ENCODE measurements at places on chromosomes 7 and 10.

DNA sequence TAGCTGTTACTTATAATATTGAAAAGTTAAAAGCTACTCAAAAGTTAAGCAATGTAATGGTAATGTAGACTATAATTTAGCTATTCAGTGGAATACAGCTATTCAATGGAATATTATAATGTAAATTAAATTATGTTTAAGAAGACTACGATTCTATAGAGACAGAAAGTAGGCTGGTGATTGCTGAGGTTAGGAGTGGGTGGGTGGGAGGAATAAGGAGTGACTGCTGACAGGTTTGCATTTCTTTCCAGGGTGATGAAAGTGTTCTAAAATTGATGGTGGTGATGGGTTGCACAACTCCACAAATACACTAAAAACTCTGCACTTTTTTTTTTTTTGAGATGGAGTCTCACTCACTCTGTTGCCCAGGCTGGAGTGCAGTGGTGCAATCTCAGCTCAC, 21.4 kb downstream of the DENND2A start:
- no peak for ATAC-seq

DNA sequence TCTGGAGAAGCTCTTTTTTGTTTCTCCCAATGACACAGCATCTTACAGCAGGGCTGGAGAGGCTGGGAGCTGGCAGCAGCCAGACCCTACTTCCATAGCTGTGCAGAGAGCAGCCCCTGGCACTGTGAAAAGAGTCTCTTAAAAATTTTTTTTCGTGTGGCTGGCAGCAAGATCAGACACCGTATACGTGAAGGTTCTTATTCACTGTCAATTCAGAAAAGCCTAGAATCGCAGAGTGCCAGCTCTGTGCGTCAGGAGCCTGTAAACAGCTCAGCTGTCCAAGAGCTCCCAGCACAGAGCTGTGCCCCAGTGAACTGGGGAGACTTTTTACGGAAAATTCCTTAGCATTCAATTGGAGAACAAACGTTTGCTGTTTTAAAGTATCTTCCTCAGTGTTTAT, 6.5 kb downstream of the BAG3 start:
- ATAC-seq, result no peak

- no peak for ATAC-seq
Measured at GRCh38 chr10:90977855-90978486, 57.1 kb upstream of the ANKRD1 start.

- no peak for ATAC-seq
Measured at GRCh38 chr10:70722820-70723424, 50.6 kb downstream of the ADAMTS14 start.

DNA sequence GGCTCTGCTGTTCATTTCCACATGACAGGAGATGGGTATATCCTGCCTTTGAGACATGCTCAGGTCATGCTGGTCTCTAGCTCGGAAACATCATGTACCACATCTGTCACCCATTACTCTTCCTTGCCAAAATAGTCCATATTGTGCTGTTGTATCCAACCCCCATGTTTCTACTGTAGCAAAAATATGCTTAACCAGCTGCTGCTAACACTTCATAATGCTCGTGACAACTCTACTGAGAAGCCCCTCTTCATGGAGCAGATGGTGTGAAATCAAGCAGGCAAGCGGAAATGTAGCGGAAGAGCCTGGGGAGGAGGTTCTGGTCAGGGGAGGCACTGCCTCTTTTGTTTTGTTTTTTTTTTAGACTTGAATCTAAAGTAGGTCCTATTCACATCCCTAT, 82.9 kb downstream of the NPY start:
- no peak for ATAC-seq

DNA sequence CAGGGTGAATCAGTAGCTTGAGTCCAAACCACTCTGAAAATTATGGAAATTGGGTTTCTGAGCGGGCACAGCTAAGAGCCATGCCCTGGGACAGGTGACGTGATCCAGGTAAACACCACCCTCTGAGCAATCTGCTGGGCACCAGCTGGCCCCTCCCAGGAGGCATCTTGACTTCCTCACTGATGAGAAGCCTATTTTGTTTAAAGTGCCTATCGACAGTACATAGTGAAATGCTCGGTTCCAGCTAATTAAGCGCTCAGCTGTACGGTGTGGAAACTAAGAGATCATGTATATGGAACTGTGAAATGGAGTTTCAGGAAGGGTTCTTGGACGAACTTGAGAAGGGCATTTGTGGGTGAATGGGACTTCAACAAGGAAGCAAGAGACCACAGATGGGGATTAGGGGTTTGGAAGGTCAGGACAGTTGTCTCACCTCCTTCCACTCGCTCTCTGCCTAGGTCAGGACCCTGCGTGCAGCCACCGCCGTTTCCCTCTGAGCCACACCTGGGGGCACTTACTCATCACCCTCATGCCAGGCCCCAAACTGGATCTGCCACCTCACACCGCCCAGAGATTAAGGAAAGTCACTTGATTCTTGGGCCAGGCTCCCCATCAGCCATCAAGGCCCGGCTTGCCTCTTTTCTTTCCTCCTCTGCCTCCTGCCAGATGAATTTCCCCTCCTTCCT, 3.2 kb downstream of the ITPRIP start:
- no peak for ATAC-seq

GRCh38 chr7:149245244-149245643, 5.8 kb downstream of the ZNF212 start:
- peak; percentile 84 for ATAC-seq

- peak; percentile 60 for ATAC-seq
Measured at GRCh38 chr10:23556727-23557440, 118.0 kb downstream of the OTUD1 start.

- no peak for ATAC-seq
Measured at GRCh38 chr7:45878457-45879144, 5.7 kb upstream of the CCDC201 start.

DNA sequence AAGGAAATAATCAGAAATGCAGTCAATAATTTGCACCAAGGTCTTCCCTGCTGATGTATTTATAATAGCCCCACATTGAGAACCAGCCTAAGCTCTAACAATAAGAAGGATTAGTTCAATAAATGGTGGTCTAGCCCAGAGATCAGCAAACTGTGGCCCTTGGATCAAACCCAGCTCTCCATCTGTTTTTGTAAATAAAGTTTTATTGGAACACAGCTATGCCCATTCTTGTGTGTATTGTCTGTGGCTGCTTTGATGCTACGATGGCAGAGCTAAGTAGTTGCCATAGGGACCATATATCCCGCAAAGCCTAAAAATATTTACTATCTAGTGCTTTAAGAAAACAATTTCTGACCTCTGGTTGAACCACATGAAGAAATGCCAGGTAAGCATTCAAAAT, 154.9 kb downstream of the EMX2 start:
- no peak for ATAC-seq

DNA sequence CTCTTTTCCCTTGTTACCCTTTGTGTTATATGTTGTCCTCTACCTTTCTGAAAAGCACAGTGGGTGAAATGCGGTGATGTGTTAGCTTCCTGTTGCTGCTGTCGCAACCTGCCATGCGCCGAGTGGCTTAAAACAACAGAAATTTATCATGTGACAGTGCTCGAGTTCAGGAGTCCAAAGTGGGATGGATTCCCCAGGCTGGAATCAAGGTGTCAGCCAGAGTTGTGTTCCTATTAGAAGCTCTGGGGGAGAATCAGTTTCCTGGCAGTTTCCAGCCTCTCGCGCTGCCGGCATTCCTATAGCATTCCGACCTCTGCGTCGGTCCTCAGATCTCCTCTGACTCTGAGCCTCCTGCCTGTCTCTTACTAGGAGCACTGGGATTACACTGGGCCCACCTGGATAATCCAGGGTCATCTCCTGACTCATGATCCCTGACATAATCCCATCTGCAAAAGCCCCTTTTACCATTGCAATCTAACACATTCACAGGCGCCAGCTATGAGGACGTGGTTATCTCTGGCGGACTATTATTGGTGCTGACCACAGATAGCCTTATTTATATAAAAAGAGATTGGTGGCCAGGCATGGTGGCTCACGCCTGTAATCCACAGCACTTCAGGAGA, 207.5 kb downstream of the CUX1 start:
- ATAC-seq, result no peak

DNA sequence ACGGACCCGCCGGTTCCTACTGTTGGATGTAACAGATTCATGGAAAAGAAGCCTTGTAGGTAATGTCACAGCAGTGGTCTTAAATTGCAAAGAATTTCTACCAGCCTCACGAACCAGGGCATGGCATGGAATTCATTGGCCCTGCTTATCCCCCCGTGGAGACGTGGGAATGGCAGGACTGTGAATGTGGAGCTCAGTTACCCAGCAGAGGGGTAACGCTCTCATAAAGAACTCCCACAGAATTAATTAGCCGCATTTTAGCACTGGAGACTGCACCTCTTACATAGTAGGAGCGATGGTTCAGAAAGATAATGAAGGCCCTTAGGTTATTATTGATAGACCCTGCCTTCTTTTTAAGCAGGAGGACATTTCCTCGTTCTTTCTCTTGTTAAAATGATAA, 715.4 kb downstream of the AUTS2 start:
- no peak for ATAC-seq

- no peak for ATAC-seq
Measured at GRCh38 chr7:96959135-96959534, 46.2 kb upstream of the DLX6 start.

GRCh38 chr10:97542169-97543024, 30.2 kb upstream of the ANKRD2 start:
- peak; percentile 61 for ATAC-seq

DNA sequence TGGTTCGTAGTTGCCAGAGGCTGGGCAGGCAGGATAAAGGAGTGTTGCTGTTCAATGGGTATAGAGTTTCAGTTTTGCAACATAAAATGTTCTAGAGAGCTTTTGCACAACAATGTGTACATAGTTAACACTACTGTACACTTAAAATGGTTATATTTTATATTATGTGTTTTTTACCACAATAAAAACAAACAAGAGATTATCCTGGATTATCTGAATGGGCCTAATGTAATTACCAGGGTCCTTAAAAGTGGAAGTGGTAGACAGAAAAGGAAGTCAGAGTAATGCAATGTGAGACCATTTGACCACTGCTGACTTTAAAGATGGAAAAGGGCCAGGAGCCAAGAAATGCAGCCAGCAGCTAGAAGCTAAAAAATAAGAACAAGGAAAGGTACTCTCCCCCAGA, 159.7 kb downstream of the SGMS1 start:
- no peak for ATAC-seq

DNA sequence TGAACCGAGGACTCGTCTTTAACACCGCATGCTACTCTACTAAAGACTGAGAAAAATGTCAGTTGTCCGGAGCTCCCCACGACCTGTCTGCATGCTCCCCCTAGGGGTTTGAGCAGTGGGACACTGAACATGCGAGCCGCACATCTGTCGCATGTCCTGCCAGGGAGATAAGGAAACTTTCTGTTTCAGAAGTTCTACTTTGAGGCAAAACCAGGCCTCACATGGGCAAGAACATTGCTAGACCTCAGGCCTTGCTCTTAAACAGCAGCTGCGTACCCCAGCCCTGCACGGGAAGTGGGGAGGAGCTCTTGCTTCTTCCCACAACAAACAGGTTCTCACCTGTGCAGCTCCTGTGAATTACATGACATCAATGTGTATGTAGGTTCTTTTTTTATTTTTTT, 30.3 kb upstream of the HERPUD2 start:
- ATAC-seq, result no peak

DNA sequence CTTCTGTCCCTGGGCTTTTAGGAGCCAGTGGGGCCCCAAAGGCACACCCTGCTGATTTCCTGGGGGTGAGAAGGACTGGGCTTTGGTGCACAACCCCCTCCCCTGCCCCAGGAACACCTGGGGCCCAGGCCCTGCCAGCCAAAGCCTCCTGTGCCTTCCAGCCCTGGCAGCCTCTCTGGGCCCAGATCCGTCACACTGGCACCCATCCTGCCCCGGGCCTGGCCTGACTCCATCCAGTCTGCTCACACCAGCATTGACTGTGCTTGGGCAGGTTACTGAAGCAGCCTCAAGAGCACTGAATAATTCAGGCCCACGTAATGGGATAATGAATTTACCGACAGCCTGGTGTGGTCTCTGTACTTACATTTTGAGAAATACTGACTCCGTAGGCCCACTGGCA, 12.0 kb upstream of the COMTD1 start:
- no peak for ATAC-seq

- no peak for ATAC-seq
Measured at GRCh38 chr7:155257482-155258225, 40.0 kb upstream of the INSIG1 start.

GRCh38 chr10:44963772-44964633, 4.4 kb downstream of the RASSF4 start:
- ATAC-seq, result no peak

- ATAC-seq, result no peak
Measured at GRCh38 chr10:21318540-21319167, 206.8 kb downstream of the SKIDA1 start.

DNA sequence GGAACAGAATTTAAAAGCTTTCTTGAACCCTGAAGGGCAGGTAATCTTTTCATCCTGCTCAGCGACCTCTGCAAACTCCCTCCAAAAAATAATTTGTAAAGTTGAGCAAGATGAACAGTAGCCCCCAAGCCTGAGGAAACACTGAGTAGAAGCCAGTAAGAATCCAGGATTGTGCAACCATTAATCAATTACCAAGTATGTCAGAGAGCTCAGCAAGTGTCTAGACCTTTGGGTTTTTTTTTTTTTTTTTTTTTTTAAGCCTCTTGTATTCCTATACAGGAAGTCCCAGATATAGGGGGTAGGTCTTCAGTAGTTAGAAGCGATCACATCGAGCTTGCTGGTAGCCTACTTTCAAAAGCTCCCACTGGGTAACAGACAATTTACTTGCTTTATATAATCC, 155.2 kb downstream of the DGKI start:
- ATAC-seq, result no peak

DNA sequence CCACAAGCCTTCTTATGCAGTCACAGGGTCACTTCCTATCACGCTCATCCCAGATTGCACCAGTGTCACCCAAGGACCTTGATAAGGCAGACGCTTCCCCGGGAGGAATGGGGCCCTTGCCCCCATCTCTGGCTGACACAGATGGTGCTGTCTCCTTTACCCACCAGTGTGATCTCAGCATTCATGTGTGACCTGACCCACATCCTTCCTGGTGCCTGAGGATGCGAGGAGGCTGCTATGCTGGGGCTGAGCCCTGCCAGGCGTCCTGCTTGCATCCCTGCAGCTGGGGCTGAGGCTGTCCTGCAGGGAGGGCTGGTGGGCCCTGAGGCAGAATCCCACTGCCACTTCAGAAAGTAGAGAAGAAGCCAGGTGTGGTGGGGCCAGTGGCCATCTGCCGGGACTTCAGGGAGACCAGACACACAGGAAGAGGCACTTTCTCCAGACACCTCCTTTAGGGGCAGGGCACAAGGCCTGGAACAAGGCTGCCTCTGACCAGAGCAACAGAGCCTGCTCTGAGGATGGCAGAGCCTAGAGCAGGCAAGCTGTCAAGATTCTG, 35.3 kb downstream of the RASGEF1A start:
- ATAC-seq, result no peak

Data from activated CD4-positive, CD25-positive, alpha-beta regulatory T cell treated with anti-CD3 and anti-CD28 coated beads, Interleukin-2, amount 50 U/mL, for 24 hours (primary cell).